Left renal cortex interstitium (tissue), 4 donors: ENCODE measurements at places on chromosomes 5 and 9. TPM values are rescaled to one million over a fixed set of nuclear protein-coding genes. Genes with fewer than 3 reads are reported as not detected.

SLC25A2 gene
- polyA plus RNA-seq = 0.14 TPM

SIT1 gene
- 0.21 TPM for polyA plus RNA-seq

CCDC171 gene
- polyA plus RNA-seq = 4.3 TPM

PBX3 gene
- 30.7 TPM for polyA plus RNA-seq

BTNL9 gene
- 5.8 TPM for polyA plus RNA-seq

BARHL1 gene
- polyA plus RNA-seq = not detected

LTC4S gene
- 6.1 TPM for polyA plus RNA-seq

MTRR gene
- 66.4 TPM for polyA plus RNA-seq
